ENCODE measurements at places on chromosomes 2 and 18. TPM values are rescaled to one million over a fixed set of nuclear protein-coding genes. Genes with fewer than 3 reads are reported as not detected.

Gene REG1B
- 8.1 TPM for total RNA-seq

- no peak for DNase-seq
These were observed 21.9 kb downstream of the CRACDL start for GRCh38 chr2:98913916-98914712.

- DNase-seq, result peak; percentile 14
These were observed 115.1 kb upstream of the NOSTRIN start for GRCh38 chr2:168687314-168687713.

DNA sequence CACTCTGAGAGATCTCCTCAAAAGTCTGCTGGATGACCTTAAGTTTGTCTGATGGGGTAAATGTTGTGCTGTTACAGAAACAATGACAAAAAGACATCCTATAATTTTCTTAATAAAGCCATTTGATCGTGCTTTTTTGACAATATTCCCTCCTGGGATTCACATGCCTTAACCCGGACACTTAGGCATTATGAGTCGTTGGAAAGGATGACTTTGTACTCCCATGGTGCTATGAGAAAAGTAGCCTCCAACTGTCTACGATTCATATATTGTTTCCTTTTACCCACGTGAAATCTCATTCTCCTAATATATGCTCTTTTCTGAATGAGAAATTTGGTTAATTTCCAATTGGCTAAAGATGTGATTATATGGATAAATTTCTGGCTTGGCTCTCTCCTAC lies 6.1 kb upstream of the MPP4 start:
- DNase-seq, result no peak

Gene IL36RN
- total RNA-seq, result not detected

Gene RHOB
- 445 TPM for total RNA-seq

GRCh38 chr2:217218269-217219163 lies 358.7 kb upstream of the TNP1 start:
- no peak for DNase-seq
